ENCODE measurements at places on chromosomes 11 and 22.

GRCh38 chr11:2762031-2762380 is 62.2 kb upstream of the KCNQ1OT1 start:
- no peak for DNase-seq

GRCh38 chr11:80529726-80530125 is 1088.9 kb upstream of the TENM4 start:
- no peak for DNase-seq

DNA sequence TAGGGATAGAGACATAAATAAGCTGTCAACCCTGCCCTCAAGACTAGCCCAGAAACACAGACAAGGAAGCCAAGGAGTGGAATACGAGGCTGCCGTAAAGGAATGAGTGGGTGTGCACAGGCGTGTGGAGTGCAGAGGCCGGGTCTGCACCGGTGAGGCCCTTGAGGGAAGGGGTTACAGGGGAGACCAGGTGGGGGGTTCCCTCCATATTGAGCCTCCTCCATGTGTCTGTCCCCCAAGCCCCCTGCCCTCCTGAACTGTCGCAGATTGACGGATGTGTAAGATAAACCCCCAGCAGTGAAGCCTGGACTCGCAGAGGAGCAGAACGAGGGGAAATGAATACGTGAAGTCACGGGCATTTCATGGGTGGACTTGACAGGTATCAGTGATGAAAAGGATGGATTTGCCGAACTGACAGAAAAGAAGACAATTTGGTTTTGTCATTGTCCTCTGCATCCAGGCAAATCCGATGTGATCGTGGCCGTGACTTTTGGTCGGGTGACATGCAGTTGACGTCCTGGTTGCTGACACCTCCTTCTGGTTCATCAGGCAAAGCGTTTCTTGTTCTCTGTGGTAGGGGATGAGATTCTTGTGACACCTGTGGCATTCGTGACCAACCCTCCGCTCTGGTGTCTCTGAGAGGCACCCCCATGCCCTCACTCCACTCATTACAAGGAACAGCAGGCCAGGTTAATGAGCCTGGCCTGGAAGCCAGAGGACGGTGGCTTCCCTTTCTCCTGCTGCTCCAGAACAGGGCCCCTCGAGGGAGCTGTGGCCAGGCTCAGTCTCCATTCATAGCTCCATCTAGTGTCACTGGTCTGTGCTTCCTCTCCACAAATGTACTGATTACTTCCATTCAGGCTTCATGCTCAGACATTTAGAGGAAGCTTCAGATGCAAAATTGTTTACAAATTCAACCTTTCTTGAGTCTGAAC is 223.1 kb upstream of the B3GAT1 start:
- DNase-seq = no peak

- DNase-seq = no peak
These were observed 56.4 kb upstream of the CTTN start for GRCh38 chr11:70341881-70342429.

DNA sequence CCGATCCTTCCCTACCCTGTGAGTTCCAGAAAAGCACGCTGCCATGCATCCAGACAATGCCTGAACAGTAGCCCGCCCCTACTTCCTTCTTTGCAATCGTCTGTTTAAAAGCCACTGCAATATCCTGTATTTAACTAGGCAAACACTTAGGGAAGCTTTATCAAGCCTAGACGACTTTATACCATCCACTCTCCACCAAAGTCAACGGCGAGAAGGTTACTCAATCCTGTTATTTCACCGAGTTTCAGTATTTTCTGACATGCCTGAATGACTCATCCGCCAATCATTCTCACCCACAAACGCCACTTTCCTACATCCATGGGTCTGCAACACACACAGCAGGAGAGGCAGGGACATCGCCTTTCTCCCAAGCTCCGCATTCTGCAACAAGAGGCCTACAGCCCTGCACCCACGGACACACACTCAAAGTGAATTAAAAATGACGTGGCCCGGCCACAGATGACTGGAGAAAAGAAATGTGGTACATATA is 9.3 kb downstream of the CELSR1 start:
- DNase-seq = peak; percentile 55

DNA sequence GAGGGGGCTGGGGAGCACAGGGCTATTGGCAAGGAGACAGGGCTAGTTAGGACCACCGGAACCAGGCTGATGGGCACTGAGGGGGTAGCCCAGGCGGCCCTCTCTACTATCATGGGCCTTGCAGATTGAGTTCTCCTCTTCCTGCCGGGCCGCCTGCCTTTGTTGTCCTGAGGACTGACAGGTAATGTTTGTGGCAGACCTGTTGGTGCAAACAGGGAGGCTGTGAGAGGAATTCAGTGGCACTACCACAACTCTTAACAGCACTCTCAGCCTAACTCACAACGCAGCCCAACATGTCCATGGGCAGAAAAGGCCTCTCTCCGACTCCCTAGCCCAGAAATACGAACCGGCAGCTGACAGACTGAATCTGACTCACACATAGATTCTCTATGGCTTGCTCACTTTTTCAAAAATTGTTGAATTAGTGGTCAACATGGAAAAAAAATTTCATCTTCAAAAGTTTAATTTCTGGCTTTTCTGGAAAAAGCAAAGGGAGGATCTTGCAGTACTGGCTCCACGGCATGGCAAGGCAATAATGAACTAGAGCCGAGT is 11.4 kb downstream of the KCNJ5 start:
- peak; percentile 67 for DNase-seq

DNA sequence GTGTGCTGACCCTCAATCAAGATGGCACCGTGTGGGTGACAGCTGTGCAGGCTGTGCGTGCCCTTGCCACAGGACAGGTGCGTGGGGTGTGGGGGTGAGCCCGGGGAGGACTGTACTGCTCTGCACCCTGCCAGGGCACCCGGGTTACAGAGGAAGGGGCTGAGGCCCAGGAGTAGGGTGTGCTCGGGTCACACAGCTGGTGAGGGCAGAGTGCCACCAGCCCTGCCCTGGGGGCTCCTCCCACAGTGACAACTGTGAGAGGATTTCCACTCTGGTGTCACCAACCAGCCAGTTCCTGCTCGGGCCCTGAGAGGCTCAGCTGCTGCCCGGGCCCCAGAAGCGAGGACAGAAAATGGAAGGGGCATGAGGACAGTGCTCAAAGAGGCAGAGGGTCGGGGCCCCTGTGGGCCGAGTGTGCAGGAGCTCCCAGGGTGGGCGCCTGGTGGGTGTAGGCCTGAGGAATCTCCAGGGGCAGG is 20.5 kb downstream of the TRMU start:
- no peak for DNase-seq

DNA sequence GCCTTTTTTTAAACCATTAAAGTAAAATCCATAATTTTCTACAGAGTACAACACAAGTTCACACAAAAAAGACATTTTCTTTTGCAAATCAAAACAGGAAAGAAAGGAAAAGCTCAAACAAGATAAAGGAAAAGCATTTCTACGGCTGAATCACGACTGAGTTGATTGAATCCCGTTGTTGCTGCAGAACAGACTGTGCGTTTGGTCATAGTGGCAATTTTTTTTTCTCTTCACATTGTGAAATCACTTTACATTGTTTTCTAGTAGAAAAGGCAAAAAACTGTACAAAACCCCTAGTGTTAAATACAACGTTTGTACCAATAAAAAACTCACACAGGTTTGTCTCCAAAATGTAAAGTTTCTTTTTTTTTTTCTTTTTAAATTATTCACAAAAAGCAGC is 17.3 kb upstream of the RAPSN start:
- DNase-seq = peak; percentile 39

- no peak for DNase-seq
These were observed 15.8 kb upstream of the MRGPRD start for GRCh38 chr11:68996376-68997123.

DNA sequence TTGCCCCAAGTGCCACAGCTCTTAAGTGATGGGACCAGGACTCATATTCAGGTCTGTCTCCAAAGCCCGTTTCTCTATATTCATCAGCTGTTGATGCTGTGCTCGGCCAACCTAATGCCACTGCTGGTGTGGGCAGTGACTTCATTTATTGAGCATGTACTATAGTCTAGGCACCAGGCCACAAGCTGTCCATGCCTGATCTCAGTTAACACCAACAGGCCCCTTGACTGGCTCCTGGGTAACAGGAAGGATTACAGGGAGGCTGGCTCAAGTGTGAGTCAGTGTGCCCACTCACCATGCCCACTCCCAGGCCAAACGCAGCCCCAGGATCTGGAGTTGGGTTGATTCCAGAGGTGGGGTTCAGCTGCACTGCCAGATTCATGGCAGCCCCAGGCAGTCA is 8.6 kb upstream of the CRYBB2 start:
- no peak for DNase-seq

DNA sequence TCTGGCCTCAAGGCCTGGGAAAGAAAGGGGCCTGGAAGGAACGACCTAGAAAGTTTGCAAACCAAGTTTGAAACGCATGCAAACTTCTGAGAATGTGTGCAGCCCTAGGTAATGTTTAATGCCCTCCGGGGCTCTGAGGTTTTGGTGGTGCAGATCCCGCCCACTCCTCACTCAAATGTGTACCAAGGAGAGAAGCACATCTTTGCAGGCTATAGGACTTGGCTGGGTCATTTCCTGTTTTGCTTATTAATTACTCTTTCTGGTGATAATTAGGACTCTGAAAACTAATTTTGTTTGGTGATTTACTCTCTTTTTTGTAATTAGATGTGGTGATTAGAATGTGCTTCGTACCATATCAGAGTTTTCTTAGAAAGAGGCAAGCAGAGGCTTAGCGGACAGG is 625.9 kb upstream of the CADM1 start:
- DNase-seq = no peak

- DNase-seq = no peak
These were observed 32.3 kb upstream of the CYP2D6 start for GRCh38 chr22:42162728-42163489.

- peak; percentile 5 for DNase-seq
These were observed 49.8 kb downstream of the NAT10 start for GRCh38 chr11:34155057-34155756.

DNA sequence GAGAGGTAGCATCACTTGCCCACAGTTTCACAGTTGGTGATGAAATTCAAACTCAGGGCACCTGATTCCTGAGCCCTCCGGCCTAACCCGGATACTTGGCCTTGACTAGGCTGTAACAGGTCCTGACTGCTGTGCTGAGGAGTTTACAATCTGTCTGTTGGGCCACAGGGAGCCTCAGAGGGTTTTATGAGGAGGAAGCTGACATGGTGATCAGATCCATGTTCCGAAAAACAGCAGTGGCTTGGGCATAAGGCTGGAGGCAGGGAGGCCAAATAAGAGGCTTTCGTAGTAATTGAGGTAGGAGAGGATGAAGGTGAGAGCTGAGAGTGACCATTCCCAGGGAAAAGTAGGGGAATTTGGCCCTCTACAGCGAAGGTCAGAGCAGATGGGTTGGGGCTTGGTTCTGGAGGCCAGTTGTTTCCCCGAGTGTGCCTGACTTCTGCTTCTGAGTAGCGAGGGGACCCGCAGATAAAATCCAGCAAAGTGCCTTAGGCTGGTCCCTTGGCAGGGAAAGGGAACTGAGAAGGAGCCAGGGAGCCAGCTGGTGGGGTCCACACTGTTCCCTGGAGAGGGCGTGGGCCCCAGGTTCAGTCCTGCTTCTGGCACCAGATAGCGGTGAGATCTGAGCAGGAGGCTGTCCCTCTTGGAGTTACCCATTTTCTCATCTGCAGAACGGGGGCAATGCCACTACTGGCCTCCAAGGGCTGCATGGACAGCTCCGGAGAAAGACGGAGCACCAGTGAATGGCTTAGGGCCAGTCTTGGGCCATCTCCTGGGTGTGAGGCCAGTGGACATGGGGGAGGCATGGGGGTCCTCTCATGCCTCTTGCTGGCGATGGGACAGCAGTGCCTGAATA is 6.5 kb downstream of the PRDM11 start:
- DNase-seq = no peak

GRCh38 chr11:26443617-26444016 is 111.7 kb downstream of the ANO3 start:
- no peak for DNase-seq

- no peak for DNase-seq
These were observed 4.8 kb upstream of the SLC3A2 start for GRCh38 chr11:62875698-62876478.

- DNase-seq = peak; percentile 62
These were observed at the start of gene PLA2G3 for GRCh38 chr22:31139866-31140716. PLA2G3 (minus strand) TSS chr22:31140508; CDS start chr22:31140354, 154 bp downstream.

DNA sequence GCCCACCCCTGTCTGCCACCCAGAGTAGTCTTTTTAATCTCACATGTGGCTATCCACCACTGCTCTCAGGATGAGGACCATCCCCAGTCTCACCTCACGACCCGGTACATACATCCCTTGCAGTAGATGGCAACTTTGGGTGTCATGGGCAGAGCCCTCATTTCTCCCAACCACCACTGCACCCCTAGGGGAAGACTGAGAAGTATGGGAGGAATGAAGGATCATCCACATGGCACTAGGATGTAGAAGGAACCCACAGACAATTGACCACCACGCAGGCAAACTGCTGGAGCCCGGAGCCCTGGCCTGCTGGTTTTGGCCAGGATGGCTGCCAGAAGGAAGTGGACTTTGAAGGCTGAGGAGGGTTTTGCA is 1.9 kb upstream of the SCARF2 start:
- DNase-seq = no peak

DNA sequence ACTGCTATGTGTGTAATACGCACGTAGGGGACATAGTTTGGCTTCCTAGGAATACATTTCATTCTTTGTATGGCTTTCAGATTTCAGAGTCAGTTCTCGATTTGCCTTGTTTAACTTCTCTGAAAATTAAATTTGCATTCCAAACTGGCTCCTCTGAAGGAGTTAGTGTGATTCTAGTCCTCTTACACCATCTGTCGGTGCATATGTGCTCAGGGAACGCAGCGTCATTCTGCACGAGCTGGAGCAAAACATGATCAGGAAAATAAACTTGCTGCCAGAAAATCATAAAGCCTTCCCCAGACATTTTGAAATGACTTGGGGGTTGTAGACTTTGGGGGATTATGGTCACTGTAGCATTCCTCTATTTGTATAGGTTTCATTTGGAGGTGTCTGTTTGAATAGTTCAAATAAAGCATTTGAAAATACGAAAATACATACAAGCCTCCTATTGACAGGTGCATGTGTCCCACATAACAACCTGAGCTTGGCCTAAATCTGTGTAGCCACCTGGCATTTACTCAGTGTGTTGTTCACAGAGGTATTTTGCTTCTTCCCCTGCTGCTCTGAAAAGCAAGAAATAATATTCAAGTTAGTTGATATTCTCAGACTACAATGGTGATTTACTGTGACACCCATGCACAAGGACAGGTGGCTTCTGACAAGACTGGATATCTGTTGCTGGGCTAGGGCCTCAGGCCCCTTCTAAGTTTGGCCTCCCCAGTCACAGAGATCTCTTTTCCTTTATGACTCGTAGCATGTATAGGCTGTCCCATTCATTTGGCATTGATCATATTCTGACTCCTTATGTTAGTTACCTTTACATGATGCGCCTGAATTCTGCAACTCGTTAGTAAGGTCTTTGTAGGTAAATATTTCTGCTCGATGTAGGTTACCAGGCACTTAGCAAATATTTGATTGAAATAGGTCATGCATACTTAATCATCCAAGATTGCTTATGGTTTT is 81.6 kb upstream of the SORL1-AS1 start:
- DNase-seq = peak; percentile 52

DNA sequence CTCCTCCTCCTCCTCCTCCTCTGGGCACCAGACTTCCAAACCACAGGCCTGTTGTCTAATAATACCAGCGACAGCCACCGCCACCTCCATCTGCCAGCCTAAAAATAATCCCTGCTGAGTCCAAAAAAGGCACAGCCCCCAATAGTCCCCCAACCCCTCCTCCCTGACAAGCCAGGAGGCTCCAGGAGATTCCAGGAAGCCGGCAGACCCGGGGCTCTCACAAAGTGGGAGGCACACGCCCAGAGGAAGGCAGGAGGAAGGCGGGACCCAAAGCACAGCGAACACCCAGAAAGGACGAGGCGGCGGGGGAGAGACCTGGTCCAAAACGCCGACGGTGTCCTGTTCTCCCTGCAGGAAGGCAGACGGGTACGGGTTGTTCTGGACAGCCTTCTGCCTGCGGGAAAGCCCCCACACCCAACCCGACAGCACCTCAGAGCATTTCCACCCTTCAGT is 5.9 kb downstream of the IGSF9B start:
- DNase-seq = no peak
